ENCODE measurements at places on chromosomes 11 and 22. TPM values are rescaled to one million over a fixed set of nuclear protein-coding genes. Genes with fewer than 3 reads are reported as not detected.

- no peak overlapping the region for H3K27ac ChIP-seq
- no peak for DNase-seq
- no peaks in the 10 kb centered on the region for H3K27me3 ChIP-seq
- H3K4me3 ChIP-seq, result no peak overlapping the region
These were observed 23.7 kb upstream of the FXYD6 start for GRCh38 chr11:117900121-117900648.

GRCh38 chr11:46557684-46558151, 36.1 kb downstream of the AMBRA1 start:
- H3K27me3 ChIP-seq, result no peaks in the 10 kb centered on the region
- H3K4me1 ChIP-seq, result peaks cover 6% of the 10 kb centered on the region
- H3K4me3 ChIP-seq, result no peak overlapping the region
- H3K27ac ChIP-seq, result no peak overlapping the region
- no peaks in the 10 kb centered on the region for H3K36me3 ChIP-seq
- DNase-seq, result no peak

DNA sequence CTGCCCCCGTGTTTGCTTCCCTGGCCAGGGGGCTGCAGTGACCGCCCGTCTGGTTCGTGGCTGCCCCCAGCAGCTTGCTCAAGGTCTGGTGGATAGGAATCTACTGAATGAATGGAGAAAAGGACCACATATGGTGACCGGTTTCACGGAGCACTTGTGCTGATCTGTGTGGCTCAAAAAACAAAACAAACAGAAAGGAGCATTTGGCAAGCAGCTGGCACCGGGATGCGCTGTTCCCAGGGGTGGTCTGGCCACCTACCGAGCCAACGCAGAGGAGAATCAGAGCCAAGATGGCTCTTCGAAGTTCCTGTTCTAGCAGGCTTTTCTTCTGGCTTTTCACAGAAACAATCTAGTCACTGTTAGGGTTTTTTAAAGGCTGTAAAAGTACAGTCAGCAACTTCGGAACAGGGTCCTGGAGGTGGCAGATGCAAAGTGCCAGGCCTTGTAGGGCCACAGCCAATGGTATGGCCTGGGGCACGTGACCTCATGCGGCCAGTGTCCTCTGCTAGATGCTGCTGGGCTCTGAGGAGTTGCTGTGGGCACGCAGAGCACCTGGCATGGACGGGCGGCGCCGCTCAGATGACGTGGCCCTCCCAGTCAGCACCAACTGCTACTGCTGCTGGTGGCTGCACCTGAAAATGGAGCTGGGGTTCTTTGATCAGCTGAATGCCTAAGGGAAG, 27.3 kb upstream of the PACSIN2 start:
- no peaks in the 10 kb centered on the region for H3K36me3 ChIP-seq
- H3K4me1 ChIP-seq, result no peaks in the 10 kb centered on the region
- H3K4me3 ChIP-seq, result no peak overlapping the region
- H3K27me3 ChIP-seq, result no peaks in the 10 kb centered on the region
- no peak overlapping the region for H3K27ac ChIP-seq

GRCh38 chr11:73271936-73272679, at the start of gene P2RY6:
Gene P2RY6, plus strand, starts transcription at chr11:73272338. Its CDS starts 24,181 bp downstream, at chr11:73296519.
- peak; percentile 74 for DNase-seq
- H3K27me3 ChIP-seq, result no peaks in the 10 kb centered on the region
- H3K27ac ChIP-seq, result no peak within 1 kb of the TSS
- no peak within 1 kb of the TSS for H3K4me3 ChIP-seq
- no peaks in the 10 kb centered on the region for H3K4me1 ChIP-seq

Gene TRIM29
- 1.3 TPM for total RNA-seq

GRCh38 chr11:87778357-87778756, 396.9 kb downstream of the RAB38 start:
- DNase-seq, result no peak
- no peak overlapping the region for H3K4me3 ChIP-seq
- H3K27ac ChIP-seq, result no peak overlapping the region
- no peaks in the 10 kb centered on the region for H3K27me3 ChIP-seq

Gene TRIM49
- total RNA-seq, result not detected

DNA sequence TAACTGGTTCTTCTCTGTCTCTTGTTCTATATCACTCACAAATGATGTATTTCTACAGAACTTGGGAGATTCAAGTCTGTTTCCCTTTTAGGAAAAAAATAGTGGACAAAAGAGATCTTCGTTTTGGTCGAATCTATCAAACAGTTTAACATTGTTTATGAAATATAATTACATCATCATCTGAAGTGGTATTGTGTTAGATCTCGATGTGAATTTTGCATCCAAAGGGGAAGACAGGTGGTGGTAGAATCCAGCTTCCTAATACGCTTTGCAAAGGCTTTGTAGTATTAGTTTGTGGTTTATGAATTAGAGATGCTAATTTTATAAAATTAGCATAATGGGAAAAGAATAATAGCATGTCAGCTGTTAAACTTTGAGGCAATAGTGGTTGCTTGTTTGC, 3.4 kb downstream of the SIK2 start:
- no peaks in the 10 kb centered on the region for H3K36me3 ChIP-seq
- no peak for DNase-seq
- H3K4me1 ChIP-seq, result no peaks in the 10 kb centered on the region
- no peaks in the 10 kb centered on the region for H3K27me3 ChIP-seq
- no peak overlapping the region for H3K4me3 ChIP-seq

DNA sequence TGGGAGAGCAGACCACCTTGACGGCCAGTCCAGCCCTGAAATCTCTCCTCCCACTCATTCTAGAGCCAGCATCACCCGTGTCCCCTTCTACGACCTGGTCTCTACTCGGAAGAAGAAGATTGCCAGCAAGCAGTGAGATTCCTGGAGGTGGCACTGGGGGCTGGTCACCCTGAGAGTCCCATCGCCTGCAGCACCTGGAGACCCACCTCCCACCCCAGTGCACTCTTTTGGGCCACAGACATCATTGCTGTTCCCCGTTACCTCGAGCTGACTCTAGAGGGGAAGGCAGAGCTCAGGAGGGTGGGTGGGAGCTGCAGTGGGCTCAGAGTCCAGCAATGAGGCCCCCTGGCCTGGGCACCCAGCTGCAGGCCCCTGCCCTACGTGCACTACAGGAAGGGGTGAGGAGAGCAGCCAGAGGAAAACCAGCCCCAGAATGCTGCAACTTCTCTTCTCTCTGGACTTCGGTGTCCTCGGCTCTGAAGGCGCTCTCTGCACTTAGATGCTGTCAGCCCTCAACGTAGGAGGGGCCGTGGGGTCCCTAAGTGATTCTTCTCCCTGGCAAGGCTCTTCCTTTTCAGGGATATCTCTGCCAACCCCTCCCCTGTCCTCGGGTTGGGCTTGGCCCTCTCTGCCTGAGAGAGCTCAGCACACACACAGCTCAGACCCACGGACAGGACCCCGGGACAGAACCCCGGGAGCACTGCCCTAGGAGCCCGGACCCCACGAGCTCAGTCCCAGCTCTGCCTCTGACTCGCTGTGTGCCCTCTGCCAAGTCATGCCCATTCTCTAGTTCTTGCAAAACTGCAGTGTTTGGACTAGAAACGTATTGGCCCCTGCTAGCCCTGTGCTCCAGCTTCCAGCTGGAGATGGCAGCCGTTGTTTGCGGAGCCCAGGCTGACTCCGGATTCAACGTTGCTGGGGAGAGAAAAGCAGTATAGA, 31.3 kb downstream of the CYTH4 start:
- H3K27me3 ChIP-seq, result no peaks in the 10 kb centered on the region
- no peak overlapping the region for H3K4me3 ChIP-seq
- H3K4me1 ChIP-seq, result no peaks in the 10 kb centered on the region
- no peaks in the 10 kb centered on the region for H3K36me3 ChIP-seq
- no peak overlapping the region for H3K27ac ChIP-seq
- no peak for DNase-seq

- H3K36me3 ChIP-seq, result no peaks in the 10 kb centered on the region
- H3K27ac ChIP-seq, result no peak overlapping the region
- H3K27me3 ChIP-seq, result no peaks in the 10 kb centered on the region
- no peak overlapping the region for H3K4me3 ChIP-seq
- peak; percentile 85 for DNase-seq
These were observed 44.5 kb downstream of the TRIOBP start for GRCh38 chr22:37741312-37741795.

Gene MPZL2
- total RNA-seq, result 52.7 TPM

- no peaks in the 10 kb centered on the region for H3K27me3 ChIP-seq
- H3K4me1 ChIP-seq, result no peaks in the 10 kb centered on the region
- peak; percentile 80 for DNase-seq
- no peaks in the 10 kb centered on the region for H3K36me3 ChIP-seq
These were observed 2.2 kb downstream of the FXYD2 start for GRCh38 chr11:117822074-117823033.

DNA sequence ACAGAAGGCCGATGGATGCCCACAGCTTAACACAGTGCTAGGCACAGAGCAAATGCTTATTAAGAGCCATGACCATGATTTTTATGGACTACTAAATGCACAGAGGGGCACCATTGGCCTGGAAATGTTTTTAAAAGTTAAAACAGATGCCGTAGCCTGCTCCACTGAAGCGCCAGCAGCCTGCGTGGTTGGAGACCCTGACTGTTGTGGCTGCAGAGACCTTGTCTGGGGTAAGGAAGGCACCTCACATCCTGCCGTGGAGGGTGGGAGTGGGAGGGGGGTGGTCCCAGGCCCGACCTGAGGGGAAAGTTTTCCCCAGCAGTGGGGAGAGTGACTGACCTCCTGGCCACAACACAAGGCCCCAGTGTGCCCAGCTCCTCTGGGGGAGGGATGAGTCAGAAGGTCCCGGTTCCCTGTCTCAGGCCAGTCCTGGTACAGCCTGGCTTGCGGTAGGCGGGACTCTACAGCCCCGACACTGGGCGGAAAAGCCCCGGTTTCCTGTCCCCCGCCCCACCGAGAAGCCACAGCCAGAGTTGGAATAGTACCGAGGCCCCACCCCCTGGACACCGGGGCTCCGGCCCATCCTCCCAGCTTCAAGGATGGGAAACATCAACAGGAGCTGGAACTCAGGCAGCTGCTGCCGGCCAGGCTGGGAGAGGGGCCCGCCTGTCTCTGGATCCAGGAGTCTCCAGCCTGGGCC, 7.0 kb downstream of the CHST1 start:
- H3K4me1 ChIP-seq, result no peaks in the 10 kb centered on the region
- H3K4me3 ChIP-seq, result no peak overlapping the region
- H3K36me3 ChIP-seq, result no peaks in the 10 kb centered on the region
- H3K27me3 ChIP-seq, result no peaks in the 10 kb centered on the region

GRCh38 chr11:16902781-16903378, 111.3 kb downstream of the PLEKHA7 start:
- no peaks in the 10 kb centered on the region for H3K27me3 ChIP-seq
- no peak overlapping the region for H3K27ac ChIP-seq
- no peak for DNase-seq
- H3K4me1 ChIP-seq, result no peaks in the 10 kb centered on the region
- no peak overlapping the region for H3K4me3 ChIP-seq

GRCh38 chr11:18472587-18472986, 16.9 kb downstream of the LDHAL6A start:
- H3K27ac ChIP-seq, result no peak overlapping the region
- no peak for DNase-seq
- no peaks in the 10 kb centered on the region for H3K4me1 ChIP-seq
- H3K36me3 ChIP-seq, result no peaks in the 10 kb centered on the region

Gene ROBO4
- 19.7 TPM for total RNA-seq

Gene MN1
- total RNA-seq, result 22.5 TPM

DNA sequence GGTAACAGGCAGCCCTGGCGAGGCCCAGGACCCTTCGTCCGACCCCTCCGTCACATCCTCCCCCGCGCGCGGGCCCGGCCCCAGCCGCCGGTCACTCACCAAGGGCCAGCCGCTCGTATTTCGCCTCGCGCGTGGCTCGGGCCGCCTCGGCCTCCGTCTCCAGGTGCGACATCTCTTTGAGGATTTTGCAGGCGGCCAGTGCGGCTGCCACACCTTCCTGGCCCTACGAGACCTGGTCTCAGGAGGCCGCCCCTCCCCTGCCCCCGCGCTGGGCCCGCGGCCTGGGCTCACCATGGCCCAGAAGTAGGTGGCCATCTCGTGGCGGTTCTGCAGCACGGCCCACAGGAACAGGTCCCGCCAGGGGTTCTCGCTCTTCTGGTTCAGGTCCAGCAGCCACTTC, 14.1 kb downstream of the TSSC4 start:
- no peaks in the 10 kb centered on the region for H3K36me3 ChIP-seq
- H3K4me3 ChIP-seq, result no peak overlapping the region
- no peak for DNase-seq
- no peak overlapping the region for H3K27ac ChIP-seq

DNA sequence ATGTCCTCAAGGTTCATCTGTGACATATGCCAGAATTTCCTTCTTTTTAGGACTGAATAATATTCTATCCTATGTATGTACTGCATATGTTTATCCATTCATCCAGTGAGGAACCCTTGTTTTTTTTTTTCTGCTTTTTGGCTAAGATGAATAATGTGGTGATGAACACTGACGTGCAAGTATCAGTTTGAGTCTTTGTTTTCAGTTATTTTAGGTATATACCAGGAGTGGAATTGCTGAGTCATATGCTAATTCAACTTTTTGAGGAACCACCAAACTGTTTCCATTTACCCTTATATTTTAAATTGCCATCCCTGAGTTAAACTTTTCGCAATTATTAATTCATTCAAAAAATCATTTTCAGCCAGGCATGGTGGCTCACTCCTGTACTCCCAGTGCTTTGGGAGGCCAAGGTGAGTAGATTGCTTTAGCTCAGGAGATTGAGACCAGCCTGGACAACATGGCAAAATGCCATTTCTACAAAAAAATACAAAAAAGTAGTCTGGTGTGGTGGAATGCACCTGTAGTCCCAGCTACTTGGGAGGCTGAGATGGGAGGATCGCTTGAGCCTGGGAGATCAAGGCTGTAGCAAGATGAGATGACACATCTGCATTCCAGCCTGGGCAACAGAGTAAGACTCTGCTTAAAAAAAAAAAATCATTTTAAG, 64.2 kb downstream of the MICAL2 start:
- no peak overlapping the region for H3K4me3 ChIP-seq
- H3K36me3 ChIP-seq, result no peaks in the 10 kb centered on the region
- no peaks in the 10 kb centered on the region for H3K27me3 ChIP-seq
- DNase-seq, result no peak

Gene TSPAN18
- total RNA-seq, result 44.9 TPM

Gene OR51B2
- total RNA-seq, result not detected

GRCh38 chr11:115980337-115981103, 476.3 kb upstream of the CADM1 start:
- DNase-seq, result no peak
- H3K4me3 ChIP-seq, result no peak overlapping the region
- no peaks in the 10 kb centered on the region for H3K4me1 ChIP-seq
- no peaks in the 10 kb centered on the region for H3K36me3 ChIP-seq
- H3K27ac ChIP-seq, result no peak overlapping the region
- no peaks in the 10 kb centered on the region for H3K27me3 ChIP-seq

GRCh38 chr11:115170133-115170815, 333.9 kb downstream of the CADM1 start:
- H3K36me3 ChIP-seq, result no peaks in the 10 kb centered on the region
- no peaks in the 10 kb centered on the region for H3K27me3 ChIP-seq
- no peak overlapping the region for H3K4me3 ChIP-seq
- DNase-seq, result no peak
- no peaks in the 10 kb centered on the region for H3K4me1 ChIP-seq

DNA sequence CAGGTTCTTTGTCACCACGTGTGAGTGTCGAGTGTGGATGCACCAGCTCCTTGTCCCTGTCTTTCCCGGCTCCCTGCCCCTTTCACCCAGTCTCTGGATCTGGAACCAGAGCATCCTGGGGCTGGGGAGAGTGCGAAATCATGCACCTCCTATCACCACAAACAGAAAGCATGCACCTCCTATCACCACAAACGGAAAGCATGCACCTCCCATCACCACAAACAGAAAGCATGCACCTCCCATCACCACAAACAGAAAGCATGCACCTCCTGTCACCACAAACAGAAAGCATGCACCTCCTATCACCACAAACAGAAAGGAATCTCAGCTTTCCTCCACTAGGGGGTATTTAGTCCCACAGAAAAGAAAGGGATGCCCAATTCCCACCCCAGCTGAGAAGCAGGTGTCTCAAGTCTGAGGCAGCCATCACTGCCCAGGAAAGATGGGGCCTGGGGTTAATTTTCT, 5.9 kb upstream of the GLB1L3 start:
- no peak overlapping the region for H3K27ac ChIP-seq
- H3K36me3 ChIP-seq, result no peaks in the 10 kb centered on the region
- H3K27me3 ChIP-seq, result no peaks in the 10 kb centered on the region

Data from aorta (tissue), 5 donors.